ENCODE measurements at places on chromosomes 6 and 20.

DNA sequence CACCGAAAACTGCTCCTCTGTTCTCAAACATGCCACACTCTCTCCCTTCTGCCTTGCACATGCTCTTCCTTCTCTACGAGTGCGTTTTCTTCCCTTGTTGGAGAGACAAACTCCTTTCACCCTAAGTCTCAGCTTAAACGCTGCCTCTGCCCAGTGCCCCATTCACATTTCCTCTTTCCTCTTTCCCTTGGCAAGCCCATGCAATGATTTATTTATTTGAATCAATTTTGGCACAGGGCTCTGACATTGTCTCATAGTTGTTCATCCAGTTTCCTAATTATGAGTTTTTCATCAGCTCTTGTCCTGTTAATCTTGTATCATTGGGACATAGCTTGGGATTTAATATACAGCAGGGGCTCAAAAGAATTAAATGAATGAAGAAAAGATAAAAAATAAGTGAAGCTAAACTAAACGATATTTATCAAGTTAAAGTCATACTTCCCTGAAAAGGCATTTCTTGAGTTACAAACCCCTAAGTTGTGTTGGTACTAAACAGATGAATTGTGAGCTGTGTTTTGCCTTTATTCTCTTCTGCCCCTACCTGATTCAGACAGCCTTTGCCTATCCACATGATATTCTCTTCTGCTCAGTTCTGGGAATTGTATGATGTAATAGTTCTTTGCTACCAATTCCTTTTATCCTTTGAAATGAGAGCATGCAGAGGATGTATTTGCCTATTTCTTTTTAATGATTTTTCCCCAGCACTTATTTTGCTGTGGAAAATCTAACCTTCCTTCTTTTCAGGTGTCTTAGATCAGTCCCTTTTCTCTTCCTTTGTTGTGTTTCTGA is 704.4 kb downstream of the UTRN start:
- no peak for DNase-seq

DNA sequence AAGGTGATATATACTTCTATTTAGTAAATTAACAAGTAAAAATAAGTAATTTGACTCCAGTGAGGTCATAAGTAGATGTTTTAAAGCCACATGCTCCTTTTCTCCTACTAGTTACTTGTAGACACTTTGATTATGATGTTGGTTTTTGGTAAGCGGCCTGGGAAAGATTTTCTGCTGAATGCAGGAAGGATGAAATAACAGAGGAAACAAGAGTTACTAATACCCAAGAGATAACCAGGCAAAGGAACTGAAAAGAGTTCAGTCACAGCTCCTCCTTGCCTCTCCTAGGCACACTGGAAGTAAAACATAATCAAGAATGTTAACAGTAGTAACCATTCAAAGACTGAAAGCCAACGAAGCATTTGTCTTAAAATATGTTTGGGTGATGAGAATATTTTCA is 203.3 kb downstream of the RNGTT start:
- no peak for DNase-seq

- no peak for DNase-seq
Measured at GRCh38 chr6:164741938-164742451, 567.4 kb downstream of the C6orf118 start.

- peak; percentile 83 for DNase-seq
Measured at GRCh38 chr20:38970302-38970701, 8.2 kb downstream of the DHX35 start.

GRCh38 chr6:160270347-160270746 is 11.7 kb upstream of the SLC22A2 start:
- DNase-seq, result no peak

DNA sequence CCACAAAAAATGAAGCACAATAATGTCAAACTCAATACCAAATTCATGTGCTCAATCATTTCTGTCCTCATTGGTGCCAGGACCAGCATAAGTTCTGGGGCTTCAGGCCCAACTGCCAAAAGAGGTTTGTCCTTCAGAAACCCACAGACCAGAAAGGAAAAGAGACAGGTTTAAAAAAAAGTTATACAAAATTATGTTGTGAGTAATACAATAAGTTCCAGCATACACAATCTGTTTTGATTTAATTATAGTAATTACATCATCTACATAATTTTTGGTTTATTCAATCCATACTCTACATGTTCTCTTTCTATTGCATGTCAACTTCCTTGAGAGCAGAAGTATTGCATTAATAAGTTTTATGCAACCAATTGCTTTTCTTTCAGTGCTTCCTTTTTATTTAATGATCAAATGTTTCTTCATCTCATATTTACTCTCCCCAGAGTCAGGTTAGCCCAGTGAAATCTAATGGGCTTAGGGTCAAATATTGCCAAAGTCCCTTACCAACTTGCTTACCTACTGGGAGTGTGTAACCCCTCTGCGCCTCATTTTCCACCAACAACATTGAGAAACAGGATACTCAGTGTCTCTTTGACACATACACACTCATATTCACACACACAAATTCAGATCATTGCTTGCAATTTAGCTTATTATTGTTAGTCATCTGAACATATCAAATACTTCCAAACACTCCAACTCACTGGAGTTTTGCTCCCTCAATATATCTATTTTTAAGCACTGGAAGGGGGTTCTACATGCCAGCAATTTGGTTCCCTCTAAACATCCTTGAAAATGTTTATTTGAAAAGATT is 424.4 kb upstream of the MARCKS start:
- DNase-seq, result no peak

DNA sequence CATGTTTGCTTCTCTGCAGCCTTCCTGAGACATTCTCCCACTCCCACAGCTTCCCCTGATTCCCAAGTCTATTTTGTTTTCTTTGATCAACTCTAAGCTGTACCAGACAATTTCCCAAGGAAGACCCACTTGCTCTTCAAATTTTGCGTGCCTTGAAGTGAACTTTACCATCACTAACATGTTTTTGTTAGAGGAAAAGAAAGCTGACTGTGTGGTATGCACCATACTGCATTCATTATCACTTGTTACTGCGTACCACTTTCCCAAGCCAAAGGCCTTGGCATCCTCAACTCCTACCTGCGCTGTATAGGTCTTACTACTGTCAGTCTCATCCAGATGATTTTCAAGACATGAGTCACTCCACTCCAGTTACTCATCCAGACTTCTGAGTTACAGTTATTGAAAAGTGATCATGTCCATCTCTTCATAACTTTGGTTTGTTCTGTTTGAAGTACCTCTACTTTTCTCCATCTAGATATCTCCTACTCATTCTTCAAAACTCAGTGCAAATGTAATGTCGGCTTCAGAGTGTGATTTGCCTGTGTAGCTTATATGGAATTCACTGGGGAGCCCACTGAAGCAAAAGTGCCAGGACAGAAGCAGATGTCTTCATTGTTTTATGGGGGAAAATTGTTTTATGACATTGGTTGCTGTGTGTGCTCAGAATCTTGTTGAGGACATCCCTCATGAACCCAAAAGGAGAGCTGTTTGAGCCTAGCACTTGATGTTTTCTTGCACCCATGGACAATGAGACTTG is 5.2 kb downstream of the RPS12 start:
- DNase-seq, result no peak

DNA sequence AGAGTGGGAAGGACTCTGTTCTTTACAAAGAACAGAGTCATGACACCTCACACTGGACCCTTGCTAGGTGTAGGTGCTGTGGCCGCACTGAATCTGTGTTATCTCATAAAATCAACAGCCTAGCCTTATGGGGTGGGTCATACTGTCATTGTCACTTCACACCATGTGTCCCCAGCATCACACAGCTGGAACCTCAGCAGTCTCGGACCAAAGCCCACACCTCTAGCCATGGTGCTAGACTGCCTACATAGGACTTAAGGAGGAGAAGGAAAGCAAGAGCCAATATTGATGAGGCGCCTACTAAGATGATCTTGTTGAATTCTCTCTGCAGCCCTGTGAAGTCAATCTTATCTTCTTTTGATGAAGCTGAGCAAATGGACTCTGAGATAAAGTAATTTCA is 31.0 kb downstream of the UNC5CL start:
- no peak for DNase-seq

- DNase-seq, result no peak
Measured at GRCh38 chr6:108441141-108441540, 119.6 kb upstream of the FOXO3 start.

- no peak for DNase-seq
Measured at GRCh38 chr6:22622351-22622750, 53.0 kb downstream of the HDGFL1 start.

- DNase-seq, result peak; percentile 37
Measured at GRCh38 chr6:127457456-127458064, 1.6 kb downstream of the KIAA0408 start.

GRCh38 chr6:41199552-41200246 is 1.2 kb downstream of the TREML2 start:
- no peak for DNase-seq

DNA sequence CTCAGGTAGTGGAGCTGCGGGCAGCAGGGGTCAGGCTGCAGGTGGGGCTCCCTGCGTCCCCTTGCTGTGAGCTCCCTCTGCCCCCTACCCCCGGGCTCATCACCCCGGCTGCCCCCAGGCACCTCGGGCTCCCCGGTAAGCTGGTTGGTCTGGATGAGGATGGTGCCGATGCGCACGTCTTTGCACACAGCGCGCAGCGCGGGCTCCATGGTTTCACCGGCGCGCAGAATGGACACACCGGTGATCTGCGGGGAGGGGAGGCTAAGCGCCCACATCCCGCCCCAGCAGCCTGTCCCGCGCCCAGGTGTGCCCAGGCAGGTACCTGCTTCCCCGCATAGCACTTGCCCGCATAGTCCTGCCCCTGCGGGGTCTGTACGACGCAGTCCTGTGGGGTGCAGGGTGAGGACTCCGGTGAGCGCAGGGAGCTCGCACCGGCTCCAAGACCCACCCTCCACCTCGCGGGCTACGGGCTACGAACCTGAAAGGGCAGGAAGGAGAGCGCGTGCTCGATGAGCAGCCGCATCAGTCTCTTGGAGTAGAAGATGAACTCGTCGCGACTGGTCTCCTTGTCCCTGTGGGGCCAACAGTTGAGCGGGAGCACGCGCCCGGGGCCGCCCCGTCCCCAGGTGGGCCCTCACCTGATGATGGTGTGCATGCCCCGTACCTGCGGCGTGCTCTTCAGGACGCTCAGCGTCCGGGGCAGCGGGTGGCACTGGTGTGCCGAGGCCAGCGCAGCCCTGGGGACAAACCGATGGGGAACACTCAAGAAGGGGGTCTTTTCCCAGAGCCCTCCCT is 15.5 kb downstream of the UCKL1 start:
- DNase-seq, result no peak

DNA sequence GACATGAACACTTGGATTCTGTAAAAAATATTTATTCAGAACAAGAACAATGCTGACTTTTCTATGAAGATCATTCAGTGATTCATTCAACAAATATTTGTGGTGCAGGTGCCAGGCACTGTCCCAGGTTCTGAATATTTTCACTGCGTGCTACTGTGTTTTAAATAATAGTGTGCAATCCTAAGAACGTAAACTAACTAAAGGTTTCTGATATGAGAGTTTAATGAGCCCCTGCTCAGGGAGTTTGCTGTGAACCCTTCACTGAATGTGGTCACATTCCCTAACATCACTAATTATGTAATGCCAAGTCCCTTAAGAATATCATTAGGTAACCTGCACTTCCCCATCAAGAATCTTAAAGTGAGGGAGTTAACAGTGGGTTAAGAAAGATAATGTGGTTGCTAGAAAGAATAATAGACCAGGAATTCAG is 1.7 kb upstream of the TMEM170B start:
- no peak for DNase-seq

DNA sequence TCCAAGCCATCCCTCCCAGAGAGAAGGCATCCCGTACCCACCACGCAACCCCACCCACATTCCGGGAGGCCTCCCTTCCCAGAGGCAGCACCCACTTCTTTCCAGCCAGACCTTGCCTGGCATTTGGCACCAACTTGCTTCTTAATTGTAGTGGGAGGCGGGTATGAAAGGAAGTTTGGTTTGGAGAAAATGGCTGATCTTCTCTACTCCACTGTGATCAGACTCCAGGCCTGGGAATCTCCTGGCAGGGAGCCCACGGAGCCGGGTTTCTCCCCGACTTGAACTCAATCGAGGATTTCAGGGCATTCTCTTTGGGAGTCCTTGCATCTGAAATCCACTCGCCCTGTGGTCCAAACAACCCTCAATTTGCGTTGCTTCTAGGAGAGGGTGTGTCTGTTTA is 107.1 kb downstream of the ZDHHC14 start:
- no peak for DNase-seq

GRCh38 chr20:61832181-61832580 is 233.5 kb downstream of the TAF4 start:
- DNase-seq, result no peak

DNA sequence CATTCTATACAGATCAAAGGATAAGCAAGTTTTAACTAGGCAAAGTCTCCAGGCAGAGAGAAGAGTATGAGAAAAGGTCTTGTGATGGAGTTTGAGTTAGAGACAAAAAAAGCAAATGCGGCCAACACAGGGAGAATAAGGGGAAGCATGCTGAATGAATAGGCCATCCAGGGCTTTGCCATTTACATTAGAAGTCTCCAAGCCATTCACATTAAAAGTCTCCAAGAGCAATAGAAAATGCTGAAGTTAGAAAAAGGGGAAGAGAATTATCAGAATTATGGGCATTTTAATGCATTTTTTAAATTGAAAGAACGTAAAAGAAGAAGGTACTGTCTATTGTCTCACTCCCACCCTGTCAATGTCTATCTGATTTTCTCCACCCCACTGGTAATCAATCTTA is 49.4 kb downstream of the PDSS2 start:
- DNase-seq, result no peak

- DNase-seq, result no peak
Measured at GRCh38 chr6:72466971-72467566, 154.8 kb upstream of the KCNQ5 start.

GRCh38 chr6:141562186-141562811 is 570.4 kb upstream of the GJE1 start:
- DNase-seq, result no peak

- peak; percentile 42 for DNase-seq
Measured at GRCh38 chr6:125095580-125096301, 57.8 kb upstream of the TPD52L1 start.

GRCh38 chr6:139126255-139126654 is 8.6 kb upstream of the HECA start:
- DNase-seq, result peak; percentile 67

GRCh38 chr20:6855104-6855503 is 87.6 kb downstream of the BMP2 start:
- no peak for DNase-seq

- no peak for DNase-seq
Measured at GRCh38 chr6:110064744-110065524, 86.8 kb downstream of the GPR6 start.

- DNase-seq, result no peak
Measured at GRCh38 chr6:50842861-50843384, 24.3 kb downstream of the TFAP2B start.

Measured in AG04449 (cell line).